ENCODE measurements at places on chromosomes 11 and 22. TPM values are rescaled to one million over a fixed set of nuclear protein-coding genes. Genes with fewer than 3 reads are reported as not detected.

The MN1 gene
- 22.1 TPM for total RNA-seq

The CSNK2A3 gene
- not detected for total RNA-seq

The SLC35F2 gene
- 7.9 TPM for total RNA-seq

The KCNK4 gene
- not detected for total RNA-seq

The RASSF10 gene
- not detected for total RNA-seq

The FDXACB1 gene
- 1.7 TPM for total RNA-seq

The SLC17A6 gene
- not detected for total RNA-seq

The TMEM126B gene
- 47.1 TPM for total RNA-seq

The OR51B2 gene
- total RNA-seq: 0.35 TPM

The OR8D1 gene
- total RNA-seq: not detected

The OTOG gene
- not detected for total RNA-seq

The INS gene
- not detected for total RNA-seq

The LDHA gene
- total RNA-seq: 110 TPM

The GPR83 gene
- not detected for total RNA-seq

The SLC5A4 gene
- total RNA-seq: 1.3 TPM

The ADAMTS8 gene
- 2.0 TPM for total RNA-seq

The PLEKHB1 gene
- total RNA-seq: 3.6 TPM

The PRR33 gene
- total RNA-seq: not detected

The SERPIND1 gene
- total RNA-seq: 0.61 TPM

The TMEM191B gene
- 11.6 TPM for total RNA-seq

The CNTF gene
- total RNA-seq: 0.87 TPM

The SLC22A8 gene
- total RNA-seq: 0.18 TPM

The ELFN2 gene
- total RNA-seq: not detected

The C11orf16 gene
- not detected for total RNA-seq

The RAB30 gene
- total RNA-seq: 30.4 TPM

The SNU13 gene
- 125 TPM for total RNA-seq

The RCOR2 gene
- total RNA-seq: 6.0 TPM

The TYR gene
- not detected for total RNA-seq

The MS4A12 gene
- not detected for total RNA-seq

The TRPT1 gene
- 23.4 TPM for total RNA-seq

The ISX gene
- not detected for total RNA-seq

The ART1 gene
- not detected for total RNA-seq

The SYT13 gene
- total RNA-seq: not detected

The HTR3B gene
- not detected for total RNA-seq

The TRIM51 gene
- not detected for total RNA-seq

The CARD18 gene
- total RNA-seq: not detected

The TESMIN gene
- 1.9 TPM for total RNA-seq

The PGA5 gene
- not detected for total RNA-seq

The OR10A2 gene
- not detected for total RNA-seq

The MMP12 gene
- total RNA-seq: not detected

The TBX10 gene
- not detected for total RNA-seq

The ADM2 gene
- 2.6 TPM for total RNA-seq

The GGTLC2 gene
- not detected for total RNA-seq

The TCF20 gene
- 36.8 TPM for total RNA-seq
